ENCODE measurements at places on chromosomes 1 and 21. TPM values are rescaled to one million over a fixed set of nuclear protein-coding genes. Genes with fewer than 3 reads are reported as not detected.

DNA sequence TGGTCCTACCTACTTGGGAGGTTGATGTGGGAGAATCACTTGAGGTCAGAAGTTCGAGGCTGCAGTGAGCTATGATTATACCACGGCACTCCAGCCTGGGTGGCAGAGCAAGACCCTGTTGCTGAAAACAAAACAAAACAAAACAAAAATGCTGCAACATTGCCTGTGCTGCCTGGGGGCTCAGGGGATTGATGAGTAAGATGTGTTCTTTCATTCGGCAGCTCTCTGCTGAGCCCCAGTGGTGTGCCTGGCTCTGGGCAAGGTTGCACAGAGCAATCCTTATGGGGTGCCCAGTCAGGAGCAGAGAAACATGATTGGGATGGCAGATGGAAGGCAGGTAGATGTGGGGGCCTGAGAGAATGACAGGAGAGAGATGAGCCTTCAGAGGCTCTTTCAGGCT, 28.6 kb upstream of the KDM4A start:
- DNase-seq: no peak
- no peaks in the 10 kb centered on the region for H3K36me3 ChIP-seq
- no peak overlapping the region for H3K27ac ChIP-seq
- H3K4me1 ChIP-seq: no peaks in the 10 kb centered on the region
- no peaks in the 10 kb centered on the region for H3K27me3 ChIP-seq

GRCh38 chr21:37688952-37689659, 227.2 kb downstream of the KCNJ6 start:
- H3K27ac ChIP-seq: no peak overlapping the region
- H3K4me3 ChIP-seq: no peak overlapping the region
- no peaks in the 10 kb centered on the region for H3K36me3 ChIP-seq

GRCh38 chr1:56180520-56181190, 398.7 kb downstream of the PLPP3 start:
- no peak for DNase-seq
- H3K36me3 ChIP-seq: no peaks in the 10 kb centered on the region
- no peaks in the 10 kb centered on the region for H3K27me3 ChIP-seq
- H3K4me1 ChIP-seq: no peaks in the 10 kb centered on the region
- no peak overlapping the region for H3K27ac ChIP-seq
- H3K4me3 ChIP-seq: no peak overlapping the region

DNA sequence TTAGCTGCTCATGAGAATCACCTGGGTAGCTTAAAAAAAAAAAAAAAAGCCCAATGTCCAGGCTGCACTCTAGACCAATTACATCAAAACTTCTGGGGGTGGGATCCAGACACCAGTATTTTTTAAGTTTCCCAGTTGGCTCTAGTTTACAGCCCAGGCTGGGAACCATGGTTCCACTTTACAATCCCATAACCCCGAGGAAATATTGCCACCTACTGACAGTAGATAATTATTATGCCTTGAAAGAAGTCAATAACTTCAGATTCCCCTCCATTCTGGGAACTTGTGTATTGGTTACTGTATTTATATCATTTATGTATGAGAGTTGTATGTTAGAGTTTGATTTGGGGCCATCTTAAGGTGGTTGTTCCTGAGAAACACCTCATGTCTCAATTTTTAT, 100.2 kb downstream of the SPATA46 start:
- no peak overlapping the region for H3K27ac ChIP-seq
- H3K27me3 ChIP-seq: peaks cover 8% of the 10 kb centered on the region
- H3K36me3 ChIP-seq: no peaks in the 10 kb centered on the region
- no peak overlapping the region for H3K4me3 ChIP-seq

DNA sequence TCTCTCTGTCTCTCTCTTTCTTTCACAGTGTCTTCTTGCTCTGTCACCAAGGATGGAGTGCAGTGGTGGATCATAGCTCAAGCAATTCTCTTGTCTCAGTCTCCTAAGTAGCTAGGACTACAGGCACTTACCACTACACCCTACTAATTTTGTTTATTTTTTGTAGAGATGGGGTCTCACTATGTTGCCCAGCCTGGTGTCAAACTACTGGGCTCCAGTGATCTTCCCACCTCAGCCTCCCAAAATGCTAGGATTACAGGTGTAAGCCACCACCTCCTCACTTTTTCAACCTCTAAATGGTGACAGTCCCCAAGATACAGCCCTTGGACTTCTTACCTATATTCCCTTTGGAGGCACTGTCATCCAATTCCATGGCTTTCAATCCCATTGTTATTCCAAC, 50.5 kb upstream of the PUM1 start:
- H3K27ac ChIP-seq: no peak overlapping the region
- H3K36me3 ChIP-seq: no peaks in the 10 kb centered on the region
- no peak overlapping the region for H3K4me3 ChIP-seq
- H3K27me3 ChIP-seq: peaks cover 12% of the 10 kb centered on the region

DNA sequence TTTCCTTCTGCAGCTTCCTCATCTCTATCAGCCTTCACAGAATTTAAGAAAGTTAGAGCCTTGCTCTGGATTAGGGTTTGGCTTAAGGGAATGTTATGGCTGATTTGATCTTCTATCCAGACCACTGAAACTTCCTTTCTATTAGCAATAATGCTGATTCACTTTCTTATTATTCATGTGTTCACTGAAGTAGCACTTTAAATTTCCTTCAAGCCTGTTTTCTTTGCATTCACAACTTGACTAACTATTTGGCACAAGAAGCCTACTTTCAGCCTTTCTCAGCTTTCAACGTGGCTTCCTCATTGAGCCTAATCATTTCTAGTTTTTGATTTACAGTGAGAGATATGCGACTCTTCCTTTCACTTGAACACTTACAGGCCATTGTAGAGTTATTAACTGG, 528.5 kb downstream of the PLPP3 start:
- peaks cover 9% of the 10 kb centered on the region for H3K27me3 ChIP-seq
- no peak for DNase-seq
- H3K4me3 ChIP-seq: no peak overlapping the region
- no peak overlapping the region for H3K27ac ChIP-seq
- no peaks in the 10 kb centered on the region for H3K36me3 ChIP-seq

DNA sequence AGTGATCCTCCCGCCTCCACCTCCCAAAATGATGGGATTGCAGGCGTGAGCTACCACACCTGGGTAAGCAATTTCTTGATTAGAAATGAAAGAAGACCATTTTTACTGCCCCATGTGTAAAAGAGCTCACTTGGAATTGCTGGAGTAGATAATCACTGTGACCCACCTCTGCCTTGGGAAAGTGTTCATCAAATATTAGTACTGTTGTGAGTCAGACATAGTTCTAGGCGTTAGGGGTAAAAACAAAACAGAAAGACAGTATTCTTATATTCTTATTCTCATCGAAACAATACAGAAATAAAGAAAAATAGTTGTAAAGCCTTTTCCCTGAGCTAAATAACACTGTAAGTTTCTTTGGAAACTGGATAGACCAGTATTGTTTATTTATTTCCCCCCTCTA, 36.2 kb downstream of the CELF3 start:
- no peak overlapping the region for H3K27ac ChIP-seq
- no peak for DNase-seq
- peaks cover 42% of the 10 kb centered on the region for H3K36me3 ChIP-seq
- H3K4me3 ChIP-seq: no peak overlapping the region

- peaks cover 80% of the 10 kb centered on the region for H3K36me3 ChIP-seq
- H3K4me3 ChIP-seq: no peak overlapping the region
- no peak for DNase-seq
- H3K4me1 ChIP-seq: no peaks in the 10 kb centered on the region
These were observed 119.9 kb downstream of the ACBD6 start for GRCh38 chr1:180382326-180383115.

- peaks cover 2% of the 10 kb centered on the region for H3K4me1 ChIP-seq
- no peak overlapping the region for H3K4me3 ChIP-seq
- H3K27me3 ChIP-seq: peaks cover 7% of the 10 kb centered on the region
- DNase-seq: no peak
- peaks cover 2% of the 10 kb centered on the region for H3K36me3 ChIP-seq
- H3K27ac ChIP-seq: no peak overlapping the region
These were observed 29.5 kb downstream of the LDLRAP1 start for GRCh38 chr1:25572708-25573590.

DNA sequence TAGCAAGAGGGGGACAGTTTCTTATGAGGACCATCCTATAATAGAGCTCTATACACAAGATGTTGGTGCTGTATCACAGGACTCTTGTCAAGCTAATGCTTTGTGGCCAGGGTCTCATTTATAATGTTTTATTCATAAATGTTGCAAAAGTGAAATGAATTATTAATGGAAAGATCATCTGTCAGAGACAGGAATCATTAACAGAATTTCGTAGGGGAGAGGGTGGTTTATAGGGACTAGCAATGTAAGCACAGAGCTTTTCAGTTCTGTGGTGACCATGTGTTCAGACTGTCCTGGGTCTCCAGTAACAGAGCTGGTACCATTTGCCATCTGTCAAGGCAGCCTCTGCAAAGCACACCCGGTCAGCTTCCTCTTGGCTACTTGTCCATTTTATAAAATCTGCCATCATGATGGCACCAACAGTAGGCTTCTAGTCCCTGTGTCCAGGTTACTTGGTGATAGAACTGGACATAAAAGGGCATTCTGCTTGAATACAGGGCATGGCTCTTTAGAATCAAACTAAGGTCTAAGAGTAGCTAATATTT, 36.2 kb downstream of the LPAR3 start:
- H3K36me3 ChIP-seq: no peaks in the 10 kb centered on the region
- no peak overlapping the region for H3K4me3 ChIP-seq
- no peak overlapping the region for H3K27ac ChIP-seq
- no peaks in the 10 kb centered on the region for H3K27me3 ChIP-seq
- DNase-seq: no peak

DNA sequence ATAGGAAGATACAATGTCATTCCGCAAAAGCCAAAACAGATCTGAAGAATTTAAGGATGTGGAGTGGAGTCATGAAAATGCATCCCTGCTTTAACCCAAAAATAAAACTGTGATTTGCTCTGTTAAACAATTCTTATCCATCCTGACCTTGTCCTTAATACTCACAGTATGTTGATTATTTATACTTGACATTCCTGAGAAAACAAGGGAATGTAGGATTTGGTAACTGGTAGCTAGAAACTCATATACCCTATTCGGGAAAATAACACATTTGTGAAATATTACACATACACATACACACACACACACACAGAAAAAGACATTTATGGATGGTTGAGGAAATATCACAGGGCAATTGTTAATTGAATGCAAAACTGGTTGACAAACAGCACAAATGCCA, 80.2 kb downstream of the FMN2 start:
- H3K4me3 ChIP-seq: no peak overlapping the region
- DNase-seq: no peak
- no peak overlapping the region for H3K27ac ChIP-seq
- no peaks in the 10 kb centered on the region for H3K27me3 ChIP-seq
- H3K36me3 ChIP-seq: no peaks in the 10 kb centered on the region

DNA sequence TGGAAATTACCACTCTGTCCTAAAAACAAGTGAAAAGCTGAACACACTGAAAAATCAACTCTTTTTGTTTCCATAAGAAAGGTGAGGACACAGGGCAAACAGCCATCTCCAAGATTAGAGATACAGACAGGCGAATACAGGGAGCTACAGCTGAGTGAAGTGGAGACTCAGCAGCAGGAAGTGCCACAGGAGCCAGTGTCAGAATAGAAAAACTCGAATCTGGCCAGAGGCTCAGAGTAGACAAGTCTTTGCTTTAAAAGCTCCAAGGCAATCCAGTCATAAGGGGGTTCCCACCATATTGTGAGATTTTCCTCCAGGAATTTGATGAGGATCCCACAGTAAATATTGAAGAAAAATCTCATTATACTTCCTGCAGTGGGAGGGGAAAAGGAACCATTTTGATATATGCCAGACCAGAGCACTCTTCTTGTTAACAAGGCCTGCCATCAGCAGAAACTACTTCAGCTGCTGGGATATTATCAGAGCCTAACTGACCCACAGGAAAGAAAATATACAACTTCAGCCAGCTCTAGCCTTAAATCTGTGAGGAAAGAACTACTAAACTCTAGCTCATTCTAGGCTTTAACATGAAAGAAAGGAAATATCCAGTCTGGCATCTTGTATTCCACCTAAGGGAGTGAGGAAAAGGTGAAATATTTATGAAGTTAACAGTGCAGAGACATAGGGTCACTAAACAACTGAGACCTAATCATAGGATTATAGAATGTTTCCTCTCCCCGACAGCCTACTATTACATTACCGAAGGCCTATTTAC, 256.2 kb upstream of the OLFM3 start:
- no peak overlapping the region for H3K4me3 ChIP-seq
- DNase-seq: no peak
- H3K27ac ChIP-seq: no peak overlapping the region
- no peaks in the 10 kb centered on the region for H3K36me3 ChIP-seq
- no peaks in the 10 kb centered on the region for H3K27me3 ChIP-seq

GRCh38 chr1:153578490-153578889, 12.8 kb upstream of the S100A2 start:
- H3K4me3 ChIP-seq: no peak overlapping the region
- no peaks in the 10 kb centered on the region for H3K36me3 ChIP-seq
- peaks cover 2% of the 10 kb centered on the region for H3K4me1 ChIP-seq
- DNase-seq: no peak
- H3K27ac ChIP-seq: no peak overlapping the region
- H3K27me3 ChIP-seq: peaks cover 4% of the 10 kb centered on the region

DNA sequence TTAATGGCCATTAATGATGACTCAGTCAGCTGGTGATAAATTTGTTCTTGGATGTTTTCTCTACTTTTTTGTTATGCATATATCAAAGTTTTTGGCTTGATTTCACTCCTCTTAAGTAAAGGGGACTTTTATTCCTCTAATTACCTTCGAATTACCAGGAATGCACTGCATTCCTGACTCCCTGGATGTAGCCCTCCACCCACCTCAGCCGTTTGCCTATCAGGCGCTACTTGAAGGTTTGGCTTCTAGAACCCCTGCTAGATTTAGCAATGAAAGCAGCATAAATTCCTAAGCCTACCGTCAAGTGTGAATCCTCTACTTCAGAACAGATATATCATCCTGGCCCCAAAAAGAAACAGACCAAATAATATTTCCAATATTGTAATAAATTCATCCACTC, 387.8 kb upstream of the ADGRL2 start:
- H3K27me3 ChIP-seq: no peaks in the 10 kb centered on the region
- no peak overlapping the region for H3K4me3 ChIP-seq
- no peaks in the 10 kb centered on the region for H3K4me1 ChIP-seq
- DNase-seq: no peak

DNA sequence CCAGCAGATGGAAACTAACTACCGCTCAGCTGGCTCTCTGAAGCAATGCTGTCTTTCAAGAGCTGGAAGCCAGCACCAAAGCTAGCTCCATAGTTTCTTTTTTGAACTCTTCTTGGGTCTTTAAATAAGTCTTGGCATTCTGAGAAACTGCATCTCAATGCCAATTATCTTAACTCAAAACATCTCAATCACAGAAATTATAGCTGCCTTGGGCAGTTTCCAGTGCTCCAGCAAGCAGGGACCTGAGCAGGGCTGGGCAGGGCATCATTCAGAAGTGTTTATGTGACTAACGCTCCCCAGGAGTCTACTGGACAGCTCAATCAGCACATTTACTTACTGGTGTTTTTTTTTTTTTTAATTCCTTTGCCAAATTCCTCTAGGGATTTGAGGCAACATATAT, 18.3 kb upstream of the PADI4 start:
- H3K4me3 ChIP-seq: no peak overlapping the region
- no peaks in the 10 kb centered on the region for H3K36me3 ChIP-seq
- H3K4me1 ChIP-seq: no peaks in the 10 kb centered on the region
- peaks cover 14% of the 10 kb centered on the region for H3K27me3 ChIP-seq

- peaks cover 3% of the 10 kb centered on the region for H3K4me1 ChIP-seq
- no peaks in the 10 kb centered on the region for H3K36me3 ChIP-seq
- H3K4me3 ChIP-seq: peak overlapping the region; percentile 84
These were observed 16.2 kb upstream of the TTLL10 start for GRCh38 chr1:1157426-1157913.

Gene SPATA21
- total RNA-seq: not detected

Gene NFASC
- 0.07 TPM for total RNA-seq

Gene PLK3
- 82.0 TPM for total RNA-seq

Gene DNALI1
- total RNA-seq: not detected

All from activated B cell treated with CpG ODN at 0.5 μM for 24 hours (primary cell).